Hematopoietic multipotent progenitor cell treated with erythropoietin and hydrocortisone succinate and interleukin-3 and kit ligand, for 6 days (in vitro differentiated cells): ENCODE measurements at places on chromosomes 5 and 9.

DNA sequence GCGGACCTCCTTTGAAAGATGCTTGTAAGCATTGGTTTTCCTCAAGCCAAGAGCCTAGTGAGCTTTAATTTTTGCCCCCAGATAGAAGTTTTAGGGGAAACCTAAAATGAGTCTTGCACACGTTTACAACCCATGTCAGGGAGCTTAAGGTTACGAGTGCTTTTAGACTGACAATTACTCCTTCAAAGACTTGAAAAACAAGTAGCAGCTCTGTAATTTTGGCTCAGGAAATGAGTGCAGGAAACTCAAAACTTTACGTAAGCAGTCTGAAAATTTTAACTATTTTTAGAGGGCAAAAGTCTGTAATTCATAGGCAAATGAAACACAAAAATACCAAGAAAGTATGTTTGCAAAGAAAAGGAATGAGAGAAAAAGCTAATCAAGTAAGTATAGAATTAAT, 36.8 kb downstream of the UBE2QL1 start:
- no peak for DNase-seq

DNA sequence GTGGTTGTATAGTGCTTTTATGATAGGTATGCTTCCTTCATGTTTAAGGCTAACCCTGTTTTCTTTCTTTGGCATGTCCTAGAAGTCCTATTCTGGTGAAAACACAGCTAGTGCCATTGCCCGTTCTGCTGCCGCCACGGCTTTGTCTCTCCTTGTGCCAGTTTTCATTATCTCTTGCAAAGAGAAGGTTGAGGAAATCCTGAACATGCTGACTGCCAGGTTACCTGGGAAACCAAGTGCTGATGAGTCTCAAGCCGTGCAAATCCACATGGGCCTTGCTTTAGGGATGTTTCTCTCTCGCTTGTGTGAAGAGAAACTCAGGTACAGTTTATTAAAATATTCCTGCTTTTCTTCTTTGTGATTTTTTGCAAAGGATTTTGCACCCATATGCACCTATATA, 102.2 kb downstream of the HACD4 start:
- no peak for DNase-seq

DNA sequence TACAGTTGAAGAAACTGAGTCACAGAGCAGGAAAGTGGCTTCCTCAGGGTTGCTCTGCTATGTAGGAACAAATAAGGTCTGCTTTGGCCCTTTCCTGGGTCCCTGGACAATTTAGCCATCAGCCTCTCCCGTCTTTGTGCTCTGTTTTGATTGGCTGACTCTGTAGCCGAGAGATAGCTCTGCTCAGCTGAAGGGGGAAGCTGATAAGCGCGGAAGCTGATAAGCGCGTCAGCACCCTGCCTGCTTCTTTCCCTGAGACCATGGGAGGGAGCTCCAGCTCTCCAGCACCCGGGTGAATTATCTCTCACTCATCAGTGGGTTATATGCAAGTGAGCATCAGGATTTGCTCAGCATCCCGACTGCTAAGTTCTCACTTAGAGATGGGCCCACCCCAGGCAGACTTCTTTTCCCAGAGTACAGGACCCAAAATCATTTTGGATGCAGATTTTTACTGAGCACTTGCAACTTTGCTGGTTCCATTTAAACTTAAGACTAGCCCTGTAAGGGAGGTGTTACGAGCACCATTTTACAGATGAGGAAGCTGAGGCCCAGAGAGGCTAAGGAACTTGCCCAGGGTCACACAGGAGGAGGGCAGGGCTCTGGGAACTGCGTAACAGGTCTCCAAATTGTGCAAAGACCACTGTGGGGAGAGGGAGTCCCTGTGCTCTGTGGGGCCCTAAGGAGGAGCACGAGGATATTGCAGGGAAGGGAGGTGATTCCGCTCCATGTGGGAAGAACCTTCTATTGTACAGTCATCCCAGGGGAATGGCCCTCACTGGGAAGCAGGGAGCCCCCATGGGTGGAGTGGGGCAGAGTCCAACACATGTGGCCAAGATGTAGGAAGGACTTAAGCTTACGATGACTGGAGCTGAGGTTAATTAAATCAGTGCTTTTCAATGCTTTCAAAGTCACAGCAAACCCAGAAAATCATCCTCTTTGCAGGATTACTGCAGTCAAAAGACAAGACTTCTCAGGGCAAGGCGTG, 83.7 kb upstream of the ORM1 start:
- peak; percentile 81 for DNase-seq

DNA sequence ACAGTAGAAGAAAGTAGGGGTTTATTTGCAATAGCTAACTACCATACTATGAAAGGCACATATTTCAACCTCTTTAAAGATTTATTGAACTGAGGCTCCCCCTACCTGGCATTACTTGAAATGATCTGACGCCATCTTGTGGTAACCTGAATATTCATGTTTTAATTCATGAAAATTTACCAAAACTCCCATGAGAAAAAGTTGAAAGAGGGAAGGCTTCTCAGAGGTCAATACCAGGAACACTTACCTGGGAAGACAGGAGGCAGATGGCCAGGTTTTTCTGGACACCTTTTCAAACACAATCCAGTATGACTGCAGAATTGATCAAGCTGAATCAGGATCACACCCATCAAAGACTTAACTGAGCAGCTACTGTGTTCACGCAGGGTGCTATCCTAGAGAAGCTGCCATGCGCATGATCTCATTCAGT, 9.4 kb downstream of the PRELID2 start:
- peak; percentile 88 for DNase-seq

GRCh38 chr9:137494104-137494544, 35.0 kb upstream of the NSMF start:
- peak; percentile 60 for DNase-seq

- no peak for DNase-seq
These were observed 91.4 kb downstream of the ANGPTL2 start for GRCh38 chr9:127030814-127031740.

- peak; percentile 81 for DNase-seq
These were observed 43.4 kb upstream of the N4BP3 start for GRCh38 chr5:178069909-178070308.

DNA sequence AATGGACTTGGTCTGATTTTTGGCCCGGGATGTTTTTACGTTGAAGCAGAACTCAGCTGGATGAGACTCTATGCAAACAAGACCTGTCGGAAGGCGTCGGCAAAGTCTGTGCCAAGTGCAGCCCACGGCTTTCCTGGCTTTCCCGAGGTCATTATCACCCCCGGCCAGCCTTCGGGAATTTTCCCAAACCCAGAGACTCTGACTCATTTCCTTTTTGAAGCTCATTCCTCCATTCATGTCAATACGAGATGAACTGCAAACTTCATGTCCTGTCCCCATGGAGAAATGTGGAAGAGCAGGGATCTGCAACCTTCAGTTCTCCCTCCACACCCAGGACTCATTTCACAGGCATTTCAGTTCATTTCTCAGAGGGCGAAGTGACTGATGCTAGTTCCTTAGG, 95.3 kb downstream of the IRX2 start:
- DNase-seq: no peak

DNA sequence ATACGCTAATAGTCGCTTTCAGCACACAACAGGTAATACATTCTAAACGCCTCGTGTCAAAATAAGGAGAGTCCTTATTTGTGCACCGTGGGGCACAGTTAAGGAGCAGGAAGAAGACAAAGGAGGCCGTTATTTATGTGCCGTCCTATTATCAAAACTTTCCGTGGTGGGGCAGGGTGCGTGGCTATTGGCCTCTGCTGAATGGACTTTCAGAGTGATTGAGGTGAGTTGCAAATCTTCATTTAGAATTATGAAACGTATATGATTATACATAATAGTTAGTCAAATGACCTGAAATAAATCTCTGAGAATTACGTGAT, 833 bp downstream of the C5orf24 start:
- peak; percentile 69 for DNase-seq

DNA sequence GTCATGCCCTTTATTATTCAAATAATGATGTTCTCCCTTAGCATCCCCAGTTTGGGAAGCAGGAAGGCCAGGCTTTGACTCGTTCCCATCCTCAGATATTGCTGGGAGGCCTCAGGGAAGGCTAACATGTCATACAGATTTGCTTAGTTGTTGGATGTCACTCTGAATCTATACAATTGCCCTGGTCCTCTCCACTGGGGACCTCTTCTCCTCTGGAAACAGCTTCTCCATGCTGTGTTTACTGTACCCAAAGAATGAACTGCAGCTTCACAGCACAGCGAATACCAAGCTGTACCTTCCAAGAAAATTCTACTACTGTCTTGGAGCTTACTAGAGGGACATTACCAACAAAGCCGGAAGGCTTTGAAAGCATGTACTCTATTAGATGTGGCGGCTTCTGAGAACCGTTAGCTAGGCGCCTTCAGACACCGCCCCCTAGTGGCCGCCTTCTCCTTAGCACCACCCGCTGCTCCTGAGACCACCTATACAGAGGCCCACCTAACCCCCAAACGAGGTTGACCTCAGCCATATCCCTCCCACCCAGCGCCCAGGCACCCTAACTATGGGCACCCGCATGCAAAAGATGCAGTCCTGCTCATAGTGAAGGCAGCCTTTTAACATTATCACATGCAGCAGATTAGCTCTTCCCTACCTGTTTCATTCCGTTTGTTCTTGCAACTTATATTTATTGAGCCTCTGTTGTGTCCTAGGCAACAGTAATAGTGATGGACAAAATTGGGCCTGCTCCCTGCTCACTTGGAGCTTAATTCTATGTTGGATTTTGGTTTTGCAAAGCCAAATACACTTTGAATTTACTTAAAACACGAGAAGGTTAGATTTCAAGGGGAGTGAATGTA, 34.9 kb upstream of the FOXI1 start:
- DNase-seq: peak; percentile 31

DNA sequence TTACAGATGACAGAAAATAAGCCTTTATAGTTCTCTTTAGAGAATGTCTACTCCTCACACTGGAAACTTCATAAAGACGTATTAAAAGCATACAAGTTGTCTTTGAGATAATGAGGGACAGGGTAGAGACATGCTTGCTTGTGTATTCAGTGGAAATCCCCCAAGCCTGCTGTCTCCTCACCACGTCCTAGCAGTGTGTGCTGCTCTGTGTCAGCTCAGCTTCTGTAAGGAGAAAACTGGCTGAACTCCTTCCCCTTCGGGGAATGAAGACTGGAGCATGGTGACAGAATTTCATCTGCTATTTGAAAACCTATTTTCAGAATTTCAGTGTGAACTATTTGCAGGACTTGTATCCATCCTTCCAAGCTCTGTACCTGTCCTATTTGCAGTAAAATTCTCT, 9.4 kb downstream of the OR2V2 start:
- no peak for DNase-seq

DNA sequence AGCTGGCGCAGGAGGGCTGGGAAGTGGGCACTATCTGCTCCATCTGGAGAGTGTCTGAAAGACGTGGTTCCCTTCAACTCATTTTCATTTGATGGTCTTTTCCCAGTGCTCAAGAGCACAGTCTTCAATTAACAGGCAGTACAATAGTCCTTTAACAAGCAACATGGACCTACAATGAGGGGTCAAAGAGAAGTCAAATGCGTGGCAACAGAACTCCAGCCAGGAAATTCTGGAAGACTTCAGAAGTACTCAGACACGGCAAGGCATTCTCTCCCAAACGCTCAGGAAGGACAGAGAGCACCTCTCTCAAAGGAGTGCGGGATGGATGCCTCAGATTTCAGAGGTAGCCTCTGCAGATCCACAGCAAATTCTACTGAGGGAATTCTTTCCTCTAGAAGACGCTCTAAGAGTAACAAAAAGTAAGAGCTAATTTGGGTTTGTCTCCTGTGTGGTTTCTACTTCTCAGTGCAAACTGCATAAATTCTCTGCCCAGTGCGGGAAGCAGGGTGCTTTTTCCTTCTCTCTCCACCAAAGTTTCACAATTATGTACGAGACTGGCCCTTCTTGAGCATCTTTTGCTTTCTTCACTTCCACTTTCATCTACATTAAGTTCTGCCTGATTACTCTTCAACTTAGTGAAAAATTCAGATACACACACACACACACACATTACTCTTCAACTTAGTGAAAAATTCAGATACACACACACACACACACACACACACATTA, 56.4 kb downstream of the LHFPL2 start:
- DNase-seq: no peak
